ENCODE measurements at places on chromosomes 6 and 20.
A peak's percentile ranks its signal among the peaks of the same experiment; 100 is the strongest.

DNA sequence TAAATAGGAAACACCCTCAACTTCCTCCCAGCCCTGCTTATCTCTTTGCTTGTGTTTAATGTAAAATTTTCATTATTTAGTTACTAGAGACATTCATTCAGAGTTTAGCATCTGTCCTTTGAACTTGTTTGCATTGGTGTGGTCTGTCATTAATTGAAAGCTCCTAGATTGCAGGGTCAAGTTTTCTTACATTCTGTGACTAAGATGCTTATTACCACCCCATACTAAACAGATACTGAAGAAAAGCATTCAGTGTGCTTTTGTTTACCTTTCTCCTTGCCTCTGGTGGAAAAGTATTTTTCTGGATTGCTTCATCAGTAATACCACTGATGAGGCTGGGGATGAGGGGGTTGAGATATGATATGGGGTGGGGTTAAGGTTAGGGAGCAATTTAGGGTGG lies 199.0 kb downstream of the SAMD5 start:
- DNase-seq = no peak

DNA sequence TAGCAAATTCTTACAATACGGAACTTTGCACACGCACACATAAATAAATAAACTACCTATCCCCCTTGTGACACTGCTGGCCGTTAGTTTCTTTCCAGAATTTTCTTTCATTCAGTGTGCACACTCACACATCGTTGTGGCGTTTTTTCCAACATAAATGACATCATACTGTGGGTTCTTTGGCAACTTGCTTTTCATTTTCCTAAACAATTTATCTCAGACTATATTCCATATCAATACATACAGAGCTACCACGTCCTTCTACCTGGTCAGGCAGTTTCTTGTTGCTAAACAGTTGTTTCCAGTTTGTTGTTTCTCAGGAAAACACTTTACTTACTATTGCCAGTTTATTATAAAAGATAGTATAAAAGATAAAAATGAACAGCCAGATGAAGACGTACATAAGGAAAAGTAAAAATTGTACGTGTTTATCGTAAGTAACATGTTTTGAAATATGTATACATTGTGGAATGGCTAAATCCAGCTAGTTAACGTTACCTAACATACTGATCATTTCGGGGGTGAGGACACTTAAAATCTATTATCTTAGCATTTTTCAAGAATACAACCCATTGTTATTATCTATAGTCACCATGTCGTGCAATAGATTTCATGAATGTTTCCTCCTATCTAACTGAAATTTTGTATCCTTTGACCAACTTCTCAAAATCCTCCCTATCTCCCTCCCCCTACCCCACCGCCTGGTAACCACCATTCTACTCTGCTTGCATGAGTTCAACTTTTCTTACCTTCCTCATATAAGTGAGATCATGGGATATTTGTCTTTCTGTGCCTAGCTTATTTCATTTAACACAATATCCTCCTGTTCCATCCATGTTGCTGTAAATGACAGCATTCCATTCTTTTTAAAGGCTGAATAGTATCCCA lies 1.2 kb upstream of the TP53RK start:
- no peak for DNase-seq

GRCh38 chr6:15284743-15285142 lies 38.9 kb downstream of the JARID2 start:
- DNase-seq = peak; percentile 43

GRCh38 chr20:8971669-8972316 lies 97.1 kb upstream of the PLCB4 start:
- no peak for DNase-seq

GRCh38 chr6:162203287-162203686 lies 524.3 kb downstream of the PRKN start:
- DNase-seq = no peak

GRCh38 chr6:34658605-34659265 lies 37.8 kb downstream of the ILRUN start:
- DNase-seq = no peak

GRCh38 chr20:60816901-60817300 lies 435.2 kb upstream of the CDH4 start:
- no peak for DNase-seq

DNA sequence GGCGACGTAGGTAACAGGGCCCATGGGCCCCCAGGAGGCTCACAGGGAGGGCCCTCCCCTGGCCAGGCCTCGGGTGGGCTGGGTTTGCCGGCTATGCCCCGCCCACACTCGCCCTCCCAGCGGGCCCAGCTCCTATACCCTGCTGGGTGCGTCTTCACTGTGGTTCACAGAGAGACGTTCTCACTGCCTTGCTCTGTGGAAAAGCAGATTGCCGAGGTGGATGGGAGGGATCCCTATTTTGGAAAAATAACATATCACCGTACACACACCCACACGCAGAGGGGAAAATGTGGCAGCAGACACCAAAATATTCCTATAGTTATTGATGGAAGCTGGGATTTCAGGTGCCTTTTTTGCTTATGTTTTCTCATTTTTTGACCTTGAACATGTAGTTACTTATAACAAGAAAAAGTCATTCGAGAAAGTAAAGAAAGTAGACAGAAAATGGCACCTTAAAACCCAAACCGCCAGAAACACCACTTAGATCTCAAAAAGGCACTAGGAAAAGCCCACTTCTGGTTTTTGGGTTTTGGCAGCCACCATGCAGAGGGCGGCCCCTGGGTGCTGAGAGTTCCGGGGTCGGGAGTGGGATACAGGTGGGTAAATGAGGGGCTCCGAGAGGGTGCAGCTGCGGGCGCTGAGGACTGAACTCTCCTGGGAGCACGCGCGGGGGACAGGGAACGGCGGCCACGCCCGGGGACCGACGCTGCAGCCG lies 49.4 kb downstream of the TMEM242 start:
- DNase-seq = peak; percentile 27

DNA sequence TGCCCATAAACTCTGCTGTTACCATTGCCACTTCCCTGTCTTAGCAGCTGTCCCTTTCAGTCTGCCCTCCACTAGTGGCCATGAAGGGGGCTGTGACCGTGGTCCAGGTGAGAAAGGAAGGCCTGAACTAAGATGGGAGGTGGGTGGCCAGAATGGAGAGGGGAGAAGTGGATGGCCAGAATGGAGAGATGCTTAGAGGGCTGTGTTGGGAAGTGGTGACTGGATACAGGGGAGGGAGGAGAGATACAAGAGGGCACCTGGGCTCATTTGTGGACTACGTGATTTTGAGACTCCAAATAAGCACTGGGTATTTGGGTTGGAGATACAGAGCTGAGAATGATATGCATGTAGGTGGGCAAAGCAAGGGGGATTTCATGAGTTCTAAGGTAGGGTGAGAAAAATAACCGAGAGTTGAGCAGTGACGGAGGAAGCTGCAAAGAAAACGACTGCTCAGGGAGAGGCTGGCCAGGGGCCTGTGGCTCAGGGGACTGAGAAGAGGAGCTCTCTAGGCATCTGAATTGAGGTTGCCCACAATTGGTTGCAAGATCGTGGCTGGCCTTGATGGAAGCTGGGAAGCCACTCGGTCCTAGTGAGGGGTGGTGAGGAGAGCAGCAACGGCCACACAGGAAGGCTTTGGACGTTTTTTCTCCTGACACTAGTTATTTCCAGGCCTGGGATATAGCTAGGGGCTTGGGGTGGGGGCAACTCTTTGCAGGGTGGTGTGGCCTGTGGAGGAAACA lies 36.9 kb downstream of the PANK2 start:
- DNase-seq = no peak

- DNase-seq = no peak
Measured at GRCh38 chr20:3660262-3661059, 2.7 kb downstream of the GFRA4 start.

DNA sequence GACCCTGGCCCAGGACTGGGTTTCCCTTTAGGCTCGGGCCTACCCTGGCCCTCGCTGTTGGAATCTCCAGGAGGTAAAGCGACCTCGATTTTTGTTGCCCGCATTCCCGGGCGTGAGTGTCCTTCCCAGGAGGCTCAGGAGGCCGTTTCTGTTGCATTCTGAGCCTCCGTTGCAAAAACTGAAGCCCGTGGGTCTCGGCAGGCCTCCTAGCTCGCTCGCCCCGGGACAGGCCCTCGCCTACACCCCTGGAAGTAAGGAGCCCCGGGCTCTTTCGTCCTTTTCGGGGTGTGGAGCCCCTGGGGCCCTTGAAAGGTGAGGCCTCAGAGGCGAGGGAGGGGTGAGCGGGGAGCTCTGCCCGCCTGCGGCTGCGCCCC lies 2.3 kb downstream of the NR2E1 start:
- no peak for DNase-seq

- DNase-seq = no peak
Measured at GRCh38 chr6:111563581-111563980, 42.1 kb downstream of the TRAF3IP2 start.

DNA sequence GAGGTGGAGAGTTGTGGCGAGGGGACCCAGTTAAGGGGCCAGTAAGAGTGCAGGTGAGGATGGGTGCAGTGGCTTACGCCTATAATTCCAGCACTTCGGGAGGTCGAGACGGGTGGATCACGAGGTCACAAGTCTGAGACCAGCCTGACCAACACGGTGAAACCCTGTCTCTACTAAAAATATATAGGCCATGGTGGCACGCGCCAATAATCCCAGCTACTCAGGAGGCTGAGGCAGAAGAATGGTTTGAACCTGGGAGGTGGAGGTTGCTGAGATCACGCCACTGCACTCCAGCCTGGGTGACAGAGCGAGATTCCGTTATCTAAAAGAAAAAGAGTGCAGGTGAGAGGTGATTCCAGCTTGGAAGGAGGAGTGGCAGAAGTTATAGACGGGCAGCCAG lies 28.0 kb downstream of the PPP1R3G start:
- no peak for DNase-seq

DNA sequence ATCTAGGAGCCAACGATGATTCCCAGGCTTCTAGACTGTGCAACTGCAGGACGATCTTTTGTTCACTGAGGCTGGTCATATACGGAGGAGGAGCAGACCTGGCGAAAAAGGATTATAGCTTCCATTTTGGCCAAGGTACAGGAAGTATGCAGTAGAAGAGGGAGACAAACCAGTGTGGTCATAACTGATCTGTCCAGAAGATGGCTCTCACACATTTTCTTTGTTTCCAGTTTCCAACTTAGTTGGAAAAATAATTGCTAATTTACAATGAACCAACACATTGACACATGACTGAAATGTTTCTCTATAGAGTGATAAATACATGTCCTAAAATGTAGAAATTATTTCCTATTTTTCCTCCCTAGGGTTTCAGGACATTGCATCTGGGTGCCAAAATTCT lies 364.1 kb upstream of the BTBD3 start:
- no peak for DNase-seq

GRCh38 chr6:66189915-66190314 lies 482.9 kb upstream of the EYS start:
- no peak for DNase-seq

DNA sequence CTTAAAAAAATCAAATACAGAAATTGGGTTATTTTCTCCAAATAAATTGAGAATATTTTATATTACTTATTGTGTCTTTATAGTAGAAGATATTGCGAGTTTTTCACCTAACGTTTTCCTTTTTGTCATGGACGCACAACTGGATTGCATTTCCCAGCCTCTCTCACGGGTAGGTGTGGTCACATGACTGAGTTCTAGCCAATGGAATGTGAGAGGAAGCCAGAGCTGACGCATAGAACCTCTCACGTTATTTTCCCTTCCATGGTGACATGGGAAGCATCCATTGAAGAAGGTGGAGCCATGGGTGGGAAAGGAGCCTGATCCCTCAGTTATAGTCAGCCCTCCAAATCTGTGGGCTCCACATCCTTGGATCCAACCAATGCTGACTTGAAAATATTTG lies 155.9 kb upstream of the UST start:
- no peak for DNase-seq

DNA sequence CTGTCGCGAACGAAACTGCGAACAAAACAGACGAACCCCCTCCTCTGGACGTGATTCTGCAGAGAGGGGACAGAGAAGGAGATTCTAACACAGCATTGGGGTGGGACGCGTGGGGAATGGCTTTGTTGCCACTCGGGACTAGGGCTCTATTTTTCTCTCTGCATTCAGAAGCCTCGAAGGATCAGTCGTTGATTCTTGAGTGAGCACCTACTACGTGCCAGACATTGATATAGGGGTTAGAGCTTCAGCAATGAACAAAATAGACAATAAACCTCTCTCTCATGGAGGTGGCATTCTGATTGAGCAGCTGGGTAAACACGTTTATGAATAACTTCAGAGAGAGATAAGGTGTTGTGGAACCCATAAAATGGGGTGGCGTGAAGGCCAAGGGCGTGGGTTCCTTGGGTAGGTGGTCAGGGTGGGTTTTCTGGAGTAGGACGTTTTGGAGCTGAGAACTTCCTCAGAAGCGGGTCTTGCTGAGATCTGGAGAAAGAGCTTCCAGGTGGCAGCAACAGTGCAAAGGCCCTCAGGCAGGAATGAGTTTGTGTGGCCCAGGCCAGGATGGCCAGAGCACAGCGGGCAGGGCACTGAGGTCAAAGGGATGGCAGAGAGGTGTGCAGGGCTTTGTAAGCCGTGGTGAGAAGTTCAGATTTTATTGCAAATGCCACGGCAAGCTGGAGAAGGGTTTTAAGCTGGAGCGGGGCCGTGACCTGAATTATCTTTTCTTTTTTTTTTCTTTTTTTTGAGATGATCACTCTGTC lies 884 bp downstream of the SLC2A10 start:
- DNase-seq = no peak

DNA sequence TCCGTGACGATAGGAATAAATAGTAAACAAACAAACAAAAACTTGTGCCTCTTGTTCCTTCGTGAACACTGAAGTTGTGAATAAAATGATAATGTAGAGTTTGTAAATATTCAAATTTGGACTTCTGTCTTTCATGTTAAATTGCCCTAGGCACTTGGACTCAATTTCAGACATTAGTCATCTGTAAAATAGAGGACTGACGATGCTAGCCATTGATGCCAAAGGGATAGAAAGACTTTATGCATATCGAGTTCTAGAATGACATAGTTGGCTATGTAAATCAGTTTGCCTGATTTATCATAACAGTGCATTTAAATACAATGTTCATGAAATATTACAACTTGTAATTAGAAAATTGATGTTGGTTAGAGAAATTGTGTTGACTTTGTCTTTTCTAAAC lies 45.9 kb upstream of the FLRT3 start:
- no peak for DNase-seq

DNA sequence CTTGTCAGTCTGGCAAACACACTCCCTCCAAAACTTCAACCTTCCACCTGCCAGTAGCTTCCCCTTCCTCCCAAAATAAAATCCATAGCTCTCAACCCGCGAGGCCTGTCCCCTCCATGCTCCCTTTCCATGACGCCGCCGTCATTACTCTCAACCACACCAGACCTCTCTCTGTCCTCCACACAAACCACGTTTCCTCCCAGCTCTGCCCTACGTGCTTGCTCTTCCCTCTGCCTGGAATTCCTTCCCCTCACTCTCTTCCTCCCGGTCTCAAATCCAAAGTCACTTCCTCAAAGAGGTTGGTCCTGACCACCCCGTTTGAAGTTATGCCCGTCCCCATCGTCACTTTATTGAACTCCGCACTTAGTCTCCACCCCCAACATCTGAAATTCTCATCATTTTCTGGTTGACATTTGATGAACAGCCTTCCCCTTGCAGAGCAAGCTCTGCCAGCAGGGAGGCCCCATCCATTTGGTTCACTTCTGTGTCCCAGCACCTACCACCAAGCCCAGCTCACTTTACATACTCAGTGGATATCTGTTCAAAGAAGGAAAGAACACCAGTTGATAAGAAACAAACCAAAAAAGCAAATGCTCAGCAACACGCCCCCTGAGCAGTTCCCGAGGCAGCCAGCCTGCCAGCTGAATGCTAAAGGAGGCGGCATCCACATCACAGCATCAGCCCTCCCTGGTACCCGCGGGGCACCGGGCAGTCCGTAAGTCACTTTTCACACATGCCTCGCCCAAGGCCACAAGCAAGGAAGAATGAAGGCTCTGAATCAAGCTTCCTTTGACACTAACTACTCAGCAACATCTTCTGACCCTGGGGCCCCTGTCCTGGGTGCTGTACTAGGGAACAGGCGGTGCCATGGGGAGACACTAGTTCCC lies 125.0 kb downstream of the NFATC2 start:
- DNase-seq = no peak

All from brain microvascular endothelial cell (primary cell).